ENCODE measurements at places on chromosomes 12 and 14.

DNA sequence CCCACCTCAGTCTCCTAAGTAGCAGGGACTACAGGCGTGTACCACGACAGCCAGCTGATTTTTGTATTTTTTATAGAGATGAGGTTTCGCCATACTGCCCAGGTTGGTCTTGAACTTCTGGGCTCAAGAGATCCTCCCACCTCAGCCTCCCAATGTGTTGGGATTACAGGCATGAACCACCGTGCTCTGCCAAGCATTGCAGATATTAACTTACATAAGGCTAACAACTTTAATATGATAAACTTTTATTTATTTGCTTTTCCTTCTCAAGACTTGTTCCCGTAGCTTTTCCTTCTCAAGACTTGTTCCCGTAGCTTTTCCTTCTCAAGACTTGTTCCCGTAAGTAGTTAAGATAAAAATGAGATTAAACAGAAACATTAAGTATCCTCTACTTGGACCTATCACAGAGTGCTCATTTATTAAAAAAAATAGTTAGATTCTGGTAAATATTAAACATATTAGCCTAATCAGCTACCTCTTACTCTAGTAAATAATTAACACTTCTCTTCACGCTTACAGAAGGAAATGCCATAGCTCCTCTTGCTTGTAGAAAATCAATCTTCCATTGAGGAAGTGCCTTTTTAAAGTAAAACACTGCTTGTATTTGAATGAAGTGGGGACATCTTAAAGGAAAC, 157.7 kb upstream of the KITLG start:
- no peak for DNase-seq

DNA sequence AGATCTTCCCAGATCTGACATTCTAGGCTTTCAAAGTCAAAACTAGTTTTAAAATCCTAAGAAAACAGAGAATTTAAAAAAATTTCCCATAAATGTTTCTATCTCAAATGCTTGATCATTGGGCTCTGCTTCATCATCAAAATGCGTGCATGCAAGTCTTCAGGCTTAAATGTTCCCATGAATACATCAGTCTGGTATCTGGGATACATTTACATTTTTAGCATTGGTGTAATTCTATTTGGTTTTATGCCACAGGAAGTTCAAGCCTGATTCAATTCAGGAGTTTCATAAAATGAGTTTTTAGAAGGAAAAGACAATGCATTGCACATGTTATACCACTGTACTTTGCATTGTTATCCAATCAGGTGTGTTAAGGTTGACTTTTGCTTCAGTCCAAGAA, 336.4 kb downstream of the PCNX1 start:
- DNase-seq = no peak

- no peak for DNase-seq
Measured at GRCh38 chr12:62787611-62788010, 147.3 kb downstream of the PPM1H start.

DNA sequence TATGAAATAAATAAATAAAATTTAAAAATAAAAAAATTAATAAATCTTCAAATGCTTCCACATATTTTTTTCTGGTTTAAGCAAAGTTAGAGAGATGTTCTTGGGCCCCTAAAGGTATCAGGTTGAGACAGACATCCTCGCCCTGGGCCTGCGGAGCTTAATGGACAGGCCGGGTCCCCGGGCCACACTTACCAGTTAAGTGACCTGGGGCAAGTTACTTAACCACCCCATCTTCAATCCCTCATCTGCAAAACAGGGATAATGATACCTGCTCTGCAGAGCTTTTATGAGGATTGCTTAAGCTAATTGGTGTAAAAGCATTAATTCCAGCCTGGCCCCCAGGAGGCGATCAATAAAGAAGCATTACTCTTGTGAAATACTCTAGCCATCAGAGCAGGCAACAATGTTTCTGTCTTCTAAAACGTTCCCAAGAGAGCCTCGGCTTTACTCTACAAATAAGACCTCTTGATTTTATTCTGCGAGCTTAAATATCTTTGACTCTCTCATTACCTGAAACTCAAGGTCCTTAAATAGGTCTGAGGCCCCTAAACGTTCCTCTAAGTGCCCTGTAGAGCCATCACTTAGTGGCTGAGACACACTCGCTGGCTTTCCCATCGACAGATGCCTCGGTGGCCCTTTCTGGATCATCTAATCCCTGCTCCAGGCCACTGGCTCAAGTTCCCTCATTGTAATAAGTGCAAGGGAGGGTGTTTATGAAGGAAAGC, 81.1 kb upstream of the DIO3 start:
- no peak for DNase-seq
